GM10248 (cell line): ENCODE measurements at places on chromosomes 5 and 9.

DNA sequence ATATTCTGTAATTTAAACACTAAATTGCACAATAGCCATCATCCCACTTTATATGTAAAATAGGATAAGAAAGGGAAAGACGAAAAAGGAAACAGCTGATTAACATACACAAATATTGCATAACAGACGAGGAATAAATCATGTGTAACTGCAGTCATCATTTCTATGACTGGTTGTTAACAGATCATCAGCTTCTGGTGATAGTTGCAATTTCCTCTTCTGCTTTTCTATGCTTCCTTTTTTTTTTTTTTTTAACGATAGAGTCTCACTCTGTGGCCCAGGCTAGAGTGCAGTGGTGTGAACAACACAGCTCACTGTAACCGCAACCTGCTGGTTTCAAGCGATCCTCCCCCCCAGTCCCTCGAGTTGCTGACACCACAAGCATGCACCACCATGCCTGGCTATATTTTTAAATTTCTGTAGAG, 22.5 kb upstream of the JAKMIP2 start:
- peak; percentile 7 for DNase-seq

DNA sequence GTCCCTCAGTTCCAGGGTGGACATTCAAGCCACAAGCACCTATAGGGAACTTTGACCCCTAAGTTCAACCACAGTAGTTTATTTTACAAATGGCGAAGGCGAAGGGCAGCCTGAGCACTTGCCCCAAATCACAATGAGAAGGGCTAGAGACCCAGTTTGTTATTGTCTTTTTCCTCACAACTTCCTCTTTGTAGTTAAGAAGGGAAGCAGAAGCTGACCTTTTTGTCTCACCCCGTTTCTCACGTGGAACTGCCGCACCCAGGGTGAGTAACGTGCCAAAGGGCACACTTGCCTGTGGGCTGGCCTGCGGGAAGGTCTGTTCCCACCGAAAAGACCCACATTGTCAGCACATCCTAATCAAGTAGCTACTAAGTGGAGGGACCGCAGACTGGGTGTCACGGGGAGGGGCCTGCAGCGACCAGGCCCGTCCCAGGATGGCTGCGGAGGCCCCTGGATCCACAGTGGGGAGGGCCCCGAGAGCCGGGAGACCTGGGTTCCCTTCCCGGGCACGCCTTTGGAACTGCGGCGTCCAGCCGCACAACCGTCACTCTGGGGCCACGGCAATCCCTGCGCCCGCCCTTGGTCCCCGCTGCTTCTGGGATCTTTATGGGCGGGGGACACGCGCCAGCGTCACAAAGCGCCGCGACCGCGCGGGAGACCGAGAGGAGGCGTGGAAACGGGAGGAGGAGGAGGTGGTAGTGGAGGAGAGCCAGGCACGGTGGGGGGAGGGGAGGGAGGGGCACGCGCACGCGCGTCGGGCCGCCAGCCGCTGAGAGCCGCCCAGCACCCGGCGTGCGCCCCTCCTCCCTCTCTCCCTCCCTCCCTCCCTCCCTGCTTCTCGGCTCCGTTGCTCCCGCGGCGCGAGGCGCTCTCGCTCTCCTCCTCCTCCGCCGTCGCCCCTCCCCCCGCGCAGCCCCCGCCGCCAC, at the start of gene UBE2R2:
Gene UBE2R2 (plus strand): TSS at position 834 of the 926 bp plus-strand sequence. CDS start 598 bp downstream, outside the sequence.
- DNase-seq = peak; percentile 98

GRCh38 chr9:126624912-126625311, 11.2 kb downstream of the LMX1B start:
- no peak for DNase-seq

DNA sequence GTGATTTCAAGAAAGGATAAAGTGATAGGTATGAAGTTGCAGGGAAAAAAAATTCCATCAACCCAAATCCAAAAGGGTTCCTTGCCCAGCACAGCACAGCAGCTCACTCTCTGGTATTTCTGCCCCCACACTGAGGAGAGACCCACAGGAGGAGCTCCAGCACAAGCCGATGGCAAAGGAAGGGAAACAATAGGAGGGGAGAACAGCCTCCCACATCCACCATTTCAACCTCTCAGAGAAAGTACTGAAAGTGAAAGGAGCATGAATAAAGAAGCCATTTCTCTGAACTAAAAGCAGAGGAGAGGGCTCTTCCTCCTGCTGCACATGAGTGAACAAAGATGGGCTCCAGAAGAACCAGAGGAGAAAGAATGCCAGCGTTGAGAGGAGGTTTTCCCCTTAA, 54.9 kb upstream of the ZSWIM6 start:
- DNase-seq = peak; percentile 35

DNA sequence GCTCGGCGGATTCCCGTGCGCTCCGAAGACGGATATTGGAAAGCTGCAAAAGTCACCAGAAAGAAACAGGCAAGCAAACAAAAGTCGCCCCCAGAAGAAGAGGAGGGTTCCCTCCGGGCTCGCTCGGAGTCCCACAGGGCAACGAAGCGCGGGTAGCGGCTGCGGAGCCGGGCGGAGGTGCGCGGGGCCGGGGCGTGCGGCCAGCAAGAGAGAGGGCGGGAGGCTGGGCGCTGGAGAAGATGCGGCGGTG, at the start of gene FBN2:
Gene FBN2 (minus strand): TSS at position 246 of the 250 bp plus-strand sequence. CDS start 642 bp downstream, outside the sequence.
- peak; percentile 5 for DNase-seq

GRCh38 chr5:180389252-180390101, 36.3 kb upstream of the GFPT2 start:
- no peak for DNase-seq

DNA sequence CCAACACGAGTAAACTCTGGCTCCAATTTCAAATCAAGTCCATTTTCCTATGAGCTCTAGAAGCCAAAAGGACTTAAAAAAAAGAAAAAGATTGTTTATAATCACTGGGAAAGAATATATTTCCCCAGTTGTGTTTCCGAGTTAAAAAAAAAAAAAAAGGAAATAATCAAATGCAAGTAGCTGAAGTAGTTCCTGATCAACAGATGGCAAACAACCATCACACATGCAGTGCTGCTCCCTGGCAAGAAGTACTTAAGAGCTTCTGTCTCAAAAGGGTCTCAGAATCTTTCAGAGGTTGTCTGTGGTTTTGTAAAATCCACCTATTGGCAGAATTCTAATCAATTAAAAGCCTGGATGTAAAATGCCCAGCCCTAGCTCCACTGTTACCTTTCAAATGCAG, 387.9 kb downstream of the RAB3C start:
- DNase-seq = no peak

DNA sequence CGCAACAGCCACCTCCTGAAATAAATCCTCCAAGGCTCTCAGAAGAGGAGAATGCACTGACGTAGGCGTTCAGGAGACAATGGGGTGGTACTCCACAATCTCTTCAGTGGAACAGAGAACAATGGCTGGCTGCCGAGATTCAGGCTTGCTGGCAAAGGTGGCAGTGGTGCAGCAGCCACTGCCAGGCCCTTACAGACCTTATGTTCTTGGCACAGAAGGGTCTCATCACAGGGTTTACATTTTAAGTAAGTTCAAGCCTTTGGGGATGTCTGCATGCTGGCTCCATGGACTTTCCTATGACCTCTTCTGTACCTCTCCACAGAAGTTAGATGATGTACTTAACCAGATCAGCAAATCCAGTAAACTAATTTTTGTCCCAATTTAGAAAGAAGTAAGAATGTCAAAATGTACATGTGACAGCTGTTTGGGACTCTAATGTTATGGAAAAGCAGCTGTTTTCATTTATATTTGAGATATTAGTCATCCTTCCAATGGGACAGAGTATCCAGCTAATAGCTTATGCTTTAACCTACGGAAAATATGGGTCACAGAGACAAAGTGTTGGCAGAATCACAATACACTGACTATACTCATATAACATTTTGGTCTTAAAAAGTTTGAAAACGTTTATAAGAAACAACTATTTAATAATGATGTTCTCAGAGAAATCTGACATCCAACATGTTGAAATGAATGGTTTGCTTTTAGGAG, 180.9 kb downstream of the MAPKAP1 start:
- DNase-seq = no peak

DNA sequence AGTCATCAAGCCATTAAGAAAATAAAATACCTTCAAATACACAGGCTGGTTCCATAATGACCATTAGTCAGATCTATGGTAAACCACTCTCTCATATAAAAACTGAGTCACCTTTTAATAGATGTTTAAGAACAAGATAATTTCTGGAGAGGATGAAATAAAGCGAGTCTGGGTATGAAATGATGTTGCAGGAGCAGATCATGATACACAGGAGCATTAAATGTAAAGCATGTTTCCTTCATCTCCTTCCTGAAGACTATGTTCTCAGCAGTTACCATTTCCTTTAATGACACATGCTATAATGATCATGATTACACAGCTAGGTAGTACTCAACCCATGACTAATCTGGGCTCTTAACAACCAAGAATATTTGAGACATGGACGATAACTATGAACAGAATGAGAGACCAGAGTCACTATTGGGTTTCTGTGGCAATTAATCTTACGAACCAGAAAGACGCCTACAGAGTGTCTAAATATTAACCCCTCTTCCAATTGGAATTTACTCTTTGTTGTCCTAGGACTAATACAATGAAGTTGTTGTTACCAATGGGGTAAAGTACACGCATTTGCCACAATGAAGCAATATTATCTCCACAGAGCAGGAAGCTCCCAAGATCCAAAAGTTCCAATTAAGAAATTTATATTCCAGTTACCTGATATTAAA, 105.6 kb downstream of the NR6A1 start:
- no peak for DNase-seq

DNA sequence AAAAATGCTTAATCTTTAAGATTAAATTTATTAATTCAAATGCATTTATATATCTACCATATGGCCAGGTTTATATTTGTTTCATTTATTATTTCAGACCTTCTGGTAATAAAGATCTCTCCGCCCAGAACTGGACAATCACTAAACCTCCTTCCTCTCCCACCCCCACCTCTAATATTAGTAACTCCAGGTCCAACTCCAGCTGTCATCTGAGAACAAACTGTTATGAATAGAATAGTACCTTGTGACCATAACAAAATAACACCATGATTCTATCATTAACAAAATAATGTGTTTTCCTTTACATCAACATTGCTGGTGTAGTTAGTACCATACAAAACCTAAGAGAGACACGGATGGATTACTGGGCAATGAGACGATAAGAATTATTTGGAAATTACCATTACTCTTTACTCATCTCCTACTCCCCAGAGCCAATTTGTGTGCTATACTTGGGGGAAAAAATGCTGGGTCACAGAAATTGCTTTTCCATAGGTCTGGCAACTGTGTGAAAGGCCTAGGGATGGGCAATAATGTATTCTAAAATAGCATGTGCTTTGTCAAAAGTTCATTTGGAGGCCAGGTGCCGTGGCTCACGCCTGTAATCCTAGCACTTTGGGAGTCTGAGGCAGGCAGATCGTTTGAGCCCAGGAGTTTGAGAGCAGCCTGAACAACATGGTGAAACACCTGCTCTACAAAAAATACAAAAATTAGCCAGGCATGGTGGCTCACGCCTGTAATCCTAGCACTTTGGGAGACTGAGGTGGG, 186.1 kb downstream of the ENC1 start:
- DNase-seq = no peak

DNA sequence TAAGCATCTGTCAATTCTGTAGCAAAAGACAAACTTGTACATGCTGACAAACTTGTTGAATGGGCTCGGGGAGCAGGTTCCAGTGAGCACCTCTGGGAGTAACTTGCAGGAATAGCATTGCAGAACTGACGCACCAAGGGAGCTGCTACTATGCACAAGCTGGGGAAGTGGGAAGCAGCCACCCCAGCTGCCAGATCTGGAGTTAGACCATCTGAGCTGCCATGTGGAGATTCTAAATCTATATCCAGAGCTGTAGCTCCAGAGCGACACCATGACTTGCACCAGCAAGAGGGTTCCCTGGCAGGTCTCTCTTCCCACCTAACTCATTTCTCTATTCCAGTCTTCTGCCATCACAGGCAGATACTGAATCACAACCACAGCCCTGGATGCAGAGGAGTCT, 346.0 kb upstream of the PANK3 start:
- no peak for DNase-seq

DNA sequence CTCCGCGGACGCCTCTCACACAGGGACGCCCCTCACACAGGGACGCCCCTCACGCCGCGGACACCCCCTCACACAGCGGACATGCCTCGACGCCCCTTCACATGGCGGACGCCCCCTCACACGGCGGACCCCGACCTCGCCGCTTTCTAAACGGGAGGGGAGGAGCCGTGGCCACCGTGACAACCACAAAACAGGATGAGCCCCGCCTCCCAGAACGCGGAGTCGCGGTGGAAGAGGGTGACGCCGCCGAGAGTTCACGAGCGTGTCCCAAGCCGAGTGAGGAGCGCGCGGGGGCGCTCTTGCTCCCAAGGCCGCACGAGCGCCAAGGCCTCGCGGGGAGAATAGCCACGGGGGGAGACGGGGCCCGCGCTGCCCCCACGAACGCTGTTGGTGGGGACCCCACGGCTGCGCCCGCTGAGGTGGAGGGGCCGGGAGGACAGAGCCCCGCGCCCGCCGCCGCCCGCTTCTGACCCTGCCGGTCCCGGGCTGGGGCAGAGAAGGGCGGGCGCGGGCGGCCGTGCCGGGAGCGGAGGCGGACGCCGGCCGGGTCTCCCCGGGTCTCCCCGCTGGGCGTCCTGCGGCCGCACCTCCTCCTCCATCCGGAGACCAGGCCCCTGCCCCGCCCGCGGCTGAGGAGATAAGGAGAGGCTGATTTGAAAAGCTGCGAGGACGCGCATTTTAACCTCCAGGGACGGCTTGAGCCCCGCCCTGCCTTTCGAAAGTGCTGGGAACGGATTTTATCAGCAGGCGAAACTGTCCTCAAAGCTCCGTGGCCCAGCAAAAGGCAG, 3.9 kb upstream of the NKD2 start:
- no peak for DNase-seq

GRCh38 chr5:148909766-148910165, 83.4 kb downstream of the ADRB2 start:
- DNase-seq = no peak

- peak; percentile 46 for DNase-seq
Measured at GRCh38 chr5:131382407-131383395, 118.8 kb downstream of the CDC42SE2 start.

- DNase-seq = no peak
Measured at GRCh38 chr5:34806532-34806931, 32.4 kb upstream of the TTC23L start.

GRCh38 chr5:893137-893506, 438 bp downstream of the TRIP13 start:
- DNase-seq = no peak

DNA sequence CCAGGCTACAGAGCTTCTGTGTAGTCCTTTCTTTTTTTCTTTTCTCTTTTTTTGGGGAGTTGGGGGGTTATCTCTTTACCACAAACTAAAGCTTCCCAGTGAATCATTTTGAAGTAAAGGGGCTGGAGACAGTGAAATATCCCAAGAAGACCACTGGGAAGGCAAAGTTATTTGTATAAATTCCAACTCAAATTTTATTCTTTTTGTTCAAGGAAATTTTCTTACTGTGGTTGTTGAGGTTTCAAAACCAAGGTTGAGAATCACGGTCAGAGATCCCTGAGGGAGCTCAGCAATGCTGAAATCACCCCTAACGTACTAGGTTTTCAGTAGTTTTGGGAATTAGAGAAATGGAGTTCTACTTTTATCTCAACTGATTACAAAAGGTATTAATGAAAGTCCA, 175.7 kb downstream of the ARHGEF28 start:
- no peak for DNase-seq

- no peak for DNase-seq
Measured at GRCh38 chr5:54146916-54147315, 163.5 kb downstream of the ARL15 start.

- no peak for DNase-seq
Measured at GRCh38 chr9:135612981-135613910, 26.1 kb downstream of the GLT6D1 start.

- no peak for DNase-seq
Measured at GRCh38 chr9:6440405-6440804, 27.4 kb downstream of the UHRF2 start.
